ENCODE measurements at places on chromosomes 1 and 21. TPM values are rescaled to one million over a fixed set of nuclear protein-coding genes. Genes with fewer than 3 reads are reported as not detected.

GRCh38 chr1:181397845-181398244 is 85.5 kb upstream of the CACNA1E start:
- DNase-seq = no peak

DNA sequence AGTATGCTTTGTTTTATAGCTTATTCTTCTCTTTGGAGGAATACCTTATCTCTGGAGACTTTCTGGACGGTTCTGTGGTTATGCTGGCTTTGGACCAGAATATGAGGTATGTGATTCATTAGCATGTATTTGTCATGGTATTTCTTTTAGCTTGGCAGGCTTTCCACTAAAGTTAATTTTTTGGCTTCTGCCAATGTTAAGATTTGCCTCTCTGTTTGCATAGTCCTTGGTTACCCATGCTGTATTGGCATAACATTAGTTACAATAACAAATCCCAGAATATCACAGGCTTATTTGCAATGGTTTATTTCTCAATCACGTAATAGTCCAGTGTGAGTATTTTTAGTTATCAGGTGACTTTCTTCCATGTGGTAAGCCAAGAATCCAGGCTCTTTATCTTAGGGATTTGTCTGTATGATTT is 9.7 kb downstream of the ZMPSTE24 start:
- peak; percentile 33 for DNase-seq

- DNase-seq = peak; percentile 28
Measured at GRCh38 chr1:204377800-204378668, 18.3 kb upstream of the PLEKHA6 start.

- no peak for DNase-seq
Measured at GRCh38 chr21:15182731-15183130, 117.9 kb upstream of the NRIP1 start.

DNA sequence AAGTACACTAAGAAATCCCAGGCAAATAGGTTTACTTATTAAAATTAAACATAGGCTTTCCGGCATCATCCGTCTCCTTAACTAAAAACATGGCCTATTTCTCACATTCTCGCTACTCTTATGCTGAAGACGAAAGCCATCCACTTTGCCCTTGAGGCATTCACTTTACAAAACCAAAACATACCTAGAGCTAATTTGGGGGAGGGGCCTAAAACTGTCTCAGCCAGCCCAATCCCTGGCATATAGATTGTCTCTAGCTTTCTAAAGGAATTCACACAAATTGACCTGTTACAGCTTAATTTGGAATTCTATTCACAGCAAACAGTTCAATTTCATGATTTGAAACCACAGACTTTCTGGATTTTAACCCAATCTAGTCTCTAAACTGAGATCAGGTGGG is 34.8 kb downstream of the SLC35D1 start:
- no peak for DNase-seq

GRCh38 chr1:41365772-41366454 is 4.7 kb downstream of the FOXO6 start:
- DNase-seq = no peak

DNA sequence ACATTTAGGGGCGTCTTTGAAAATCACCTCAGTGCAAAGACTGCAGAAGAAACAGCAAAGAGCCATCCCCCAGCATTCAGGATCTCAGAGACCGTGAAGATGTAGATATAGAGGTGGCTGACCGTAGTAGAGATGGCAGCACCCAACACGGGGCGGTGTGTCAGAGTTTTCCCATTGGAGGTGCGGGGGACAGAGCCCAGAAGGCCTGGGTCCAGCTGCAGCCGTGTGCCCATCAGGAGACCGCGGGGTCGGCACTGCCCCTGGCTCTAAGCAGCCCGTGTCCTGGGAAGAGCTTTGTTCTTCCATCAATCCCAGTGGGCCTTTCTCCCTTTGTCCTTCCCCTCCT is 1.1 kb downstream of the GABRD start:
- DNase-seq = no peak

- no peak for DNase-seq
Measured at GRCh38 chr1:3330771-3331245, 123.7 kb upstream of the ARHGEF16 start.

DNA sequence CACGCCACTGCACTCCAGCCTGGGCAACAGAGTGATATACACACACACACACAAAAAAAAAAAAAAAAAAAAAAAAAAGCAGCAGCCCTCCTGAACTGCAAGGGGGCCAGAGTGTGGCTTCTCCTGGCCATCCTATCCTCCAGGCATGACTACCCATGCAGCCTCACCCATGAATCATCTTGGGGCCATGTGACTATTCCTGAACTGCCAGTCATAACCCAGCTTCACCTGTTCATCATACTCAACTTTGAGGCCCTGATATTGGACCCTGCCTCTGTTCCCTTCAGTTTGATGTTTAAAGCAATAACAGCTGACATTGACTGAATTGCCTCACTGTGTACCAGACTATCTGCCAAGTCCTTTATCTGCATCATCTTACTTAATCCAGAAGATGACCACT is 2.8 kb upstream of the HPCAL4 start:
- peak; percentile 26 for DNase-seq

GRCh38 chr1:153745417-153745816 is 17.6 kb downstream of the INTS3 start:
- no peak for DNase-seq

DNA sequence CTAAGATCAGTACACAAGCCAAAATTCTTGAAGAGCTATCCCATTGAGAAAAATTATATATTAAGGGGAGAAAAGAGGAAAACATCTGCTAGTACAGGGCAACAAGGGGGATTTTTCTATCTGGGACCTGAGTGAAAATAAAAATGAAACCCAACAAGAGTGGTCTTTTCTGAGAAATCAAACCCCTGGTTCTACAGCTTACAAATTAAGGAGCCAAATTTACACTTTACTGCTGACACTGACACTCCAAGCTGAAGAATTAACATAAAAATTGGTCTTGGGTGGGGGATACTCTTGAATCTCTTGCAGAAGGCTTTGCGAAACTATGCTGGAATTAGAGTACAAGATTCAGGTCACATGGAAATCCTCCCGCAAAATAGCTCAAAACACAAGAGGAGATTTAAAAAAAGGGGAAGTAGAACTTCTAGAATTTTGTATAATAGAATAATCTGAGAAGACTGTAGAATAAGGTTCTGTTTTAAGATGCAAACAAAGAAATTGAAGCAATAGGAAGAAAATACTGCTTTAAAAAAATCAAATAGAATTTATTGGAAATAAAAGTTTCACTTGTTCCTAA is 32.1 kb upstream of the HSPA13 start:
- no peak for DNase-seq

DNA sequence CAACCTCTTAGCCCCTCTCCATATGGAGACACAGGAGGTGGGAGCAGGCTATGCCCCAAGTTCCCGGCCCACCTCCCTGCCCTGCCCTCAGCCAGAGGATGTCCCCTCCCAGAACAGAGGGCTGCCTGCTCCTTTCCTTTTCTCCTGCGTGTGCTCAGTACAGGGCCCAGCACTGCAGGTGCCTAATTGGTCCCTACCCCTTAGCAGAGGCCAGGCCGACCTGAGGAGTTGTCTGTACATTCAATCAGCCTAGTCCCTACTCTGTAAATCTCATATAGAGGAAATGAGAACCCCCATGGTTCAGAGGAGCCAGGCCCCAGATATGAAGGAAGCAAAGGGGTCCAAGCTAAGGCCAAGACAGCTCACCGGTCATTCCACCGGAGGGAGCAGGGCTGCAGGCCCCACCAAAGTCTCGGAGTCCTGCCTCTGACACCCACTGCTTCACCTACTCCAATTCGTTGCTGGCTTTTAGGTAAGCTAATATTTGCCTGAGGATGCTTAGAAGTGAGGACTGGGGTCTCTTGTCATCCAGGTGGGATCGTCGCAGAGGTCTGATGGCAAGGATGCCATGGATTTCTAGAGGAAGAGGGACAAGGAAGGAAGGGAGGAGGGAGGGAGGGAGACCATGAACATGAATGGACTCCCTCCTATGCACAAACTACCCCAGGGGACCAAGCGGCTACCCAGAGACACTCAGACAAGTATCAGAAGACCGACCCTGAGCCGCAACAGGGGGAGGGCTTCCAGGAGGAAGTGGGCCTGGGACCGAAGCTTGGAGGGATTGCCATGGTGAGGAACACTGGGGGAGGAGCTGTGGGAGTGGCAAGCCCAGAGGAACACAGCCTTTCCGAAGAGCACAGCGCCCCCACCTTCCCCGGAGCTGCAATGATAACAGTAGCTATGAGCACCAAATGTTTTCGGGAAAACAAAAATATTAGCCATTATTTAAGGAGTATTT is 30.4 kb upstream of the FOXO6 start:
- no peak for DNase-seq

- no peak for DNase-seq
Measured at GRCh38 chr1:204313675-204314074, 46.1 kb downstream of the PLEKHA6 start.

GRCh38 chr1:48697066-48697707 is 79.5 kb downstream of the BEND5 start:
- DNase-seq = peak; percentile 52

DNA sequence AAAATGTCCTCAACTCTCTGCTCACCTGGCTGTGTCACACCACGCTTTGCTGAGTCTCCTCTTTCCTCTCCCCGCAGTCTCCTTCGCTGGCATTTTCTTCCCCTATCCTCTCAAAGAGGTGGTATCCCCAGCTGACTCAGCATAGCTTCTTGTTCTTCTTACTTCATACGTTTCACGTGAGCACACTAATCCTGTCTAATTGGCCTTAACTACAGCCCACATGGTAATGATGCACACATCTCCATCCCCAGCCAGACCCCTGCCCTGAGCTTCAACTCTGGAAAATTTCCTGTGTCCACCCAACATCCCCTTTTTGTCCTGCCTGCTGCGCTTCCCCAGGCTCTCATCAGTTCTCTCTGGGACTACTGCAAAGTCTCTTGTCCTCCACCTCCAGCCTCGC is 169.8 kb downstream of the TTLL7 start:
- DNase-seq = peak; percentile 7

GRCh38 chr1:61743431-61743705 is 1.1 kb downstream of the PATJ start:
- DNase-seq = no peak

GRCh38 chr1:59731591-59731990 is 83.2 kb upstream of the HOOK1 start:
- no peak for DNase-seq

- DNase-seq = no peak
Measured at GRCh38 chr1:226349801-226350518, 41.0 kb upstream of the LIN9 start.

GRCh38 chr1:66436378-66437135 is 97.4 kb upstream of the SGIP1 start:
- DNase-seq = peak; percentile 92

- DNase-seq = no peak
Measured at GRCh38 chr1:17688217-17688810, 66.8 kb upstream of the ACTL8 start.

DNA sequence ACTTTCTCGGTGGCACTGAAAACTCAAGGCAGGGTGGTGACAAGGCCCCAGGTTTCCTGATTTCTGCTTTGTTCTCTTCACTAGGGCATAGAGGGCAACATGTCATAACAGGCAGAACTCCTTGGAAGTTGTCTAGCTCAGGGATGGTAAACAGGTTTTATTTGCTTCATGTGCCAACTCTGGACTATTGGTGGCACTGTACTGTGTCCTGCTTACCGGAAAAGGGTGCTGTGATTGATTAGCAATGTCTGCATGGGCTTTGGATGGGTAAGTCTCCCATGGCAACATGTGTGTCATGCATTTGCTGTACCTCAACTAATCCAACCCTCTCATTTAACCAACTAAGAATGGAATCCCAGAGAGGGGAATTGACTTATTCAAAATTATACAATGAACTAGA is 70.7 kb upstream of the USP24 start:
- DNase-seq = peak; percentile 22

GRCh38 chr1:237059244-237059643 is 17.3 kb downstream of the RYR2 start:
- no peak for DNase-seq

- DNase-seq = no peak
Measured at GRCh38 chr21:15644489-15644888, 85.3 kb upstream of the USP25 start.

DNA sequence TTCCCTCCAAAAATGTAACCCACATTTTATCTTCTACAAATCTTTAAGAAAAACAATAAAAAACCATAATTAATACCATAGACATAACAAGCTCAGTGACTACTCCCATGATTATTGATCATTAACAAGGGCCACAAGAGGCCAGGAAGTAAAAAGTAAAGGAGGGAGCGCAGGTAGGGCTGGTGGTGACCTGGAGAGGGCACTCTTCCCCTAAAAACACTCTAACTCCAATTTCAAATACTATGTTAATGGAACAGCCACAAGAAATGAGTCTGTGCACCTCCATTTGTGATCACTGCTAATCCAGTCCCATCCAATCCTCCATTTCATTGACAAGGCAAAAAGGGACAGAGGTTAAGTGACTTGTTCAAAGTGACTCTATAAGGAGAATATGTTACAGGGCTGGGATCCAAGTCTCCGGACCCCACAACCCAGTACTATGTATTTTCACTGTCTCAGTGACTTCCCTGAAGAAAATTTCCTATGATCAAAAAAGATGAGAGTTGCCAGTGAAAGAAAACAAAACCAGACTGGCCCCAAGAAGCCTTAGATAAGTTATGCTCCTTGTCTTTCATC is 41.2 kb upstream of the CFAP298 start:
- DNase-seq = peak; percentile 24

- no peak for DNase-seq
Measured at GRCh38 chr1:14662116-14662515, 63.6 kb downstream of the KAZN start.

DNA sequence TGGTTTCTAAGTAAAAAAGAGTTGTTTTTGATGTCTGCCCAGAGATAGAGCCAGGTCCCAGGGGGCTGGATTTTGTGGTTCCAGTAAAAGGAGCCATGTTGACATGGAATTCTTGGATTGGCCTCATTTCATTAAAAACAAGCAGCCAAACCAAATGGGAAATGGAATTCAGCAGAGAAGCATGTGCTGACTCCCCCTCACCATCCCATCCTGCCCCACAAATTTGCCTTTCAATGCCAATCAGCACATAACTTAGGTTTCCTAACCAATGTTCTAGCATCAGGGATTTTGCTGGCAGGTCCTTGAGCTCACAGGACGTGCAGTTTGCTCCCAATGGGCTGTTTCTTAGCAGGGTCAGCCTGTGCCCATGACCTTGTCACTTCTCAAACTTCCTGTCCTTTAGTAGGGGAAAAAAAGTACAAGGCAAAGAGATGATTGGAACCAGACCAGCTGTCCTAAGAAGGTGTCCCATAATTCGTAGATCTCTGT is 101.5 kb upstream of the GADD45A start:
- DNase-seq = no peak

The OR6F1 gene
- not detected for total RNA-seq

The ALX3 gene
- not detected for total RNA-seq

The PTGS2 gene
- 4.0 TPM for total RNA-seq

The WDR64 gene
- not detected for total RNA-seq

The FCER1G gene
- total RNA-seq = not detected

The CR1 gene
- not detected for total RNA-seq

The PATJ gene
- total RNA-seq = 1.1 TPM

The NTPCR gene
- 41.1 TPM for total RNA-seq

The GPR37L1 gene
- not detected for total RNA-seq

The LAMB3 gene
- total RNA-seq = 423 TPM

The BGLAP gene
- total RNA-seq = not detected

The SPAG17 gene
- not detected for total RNA-seq

The SYNC gene
- 4.8 TPM for total RNA-seq

The RBP7 gene
- not detected for total RNA-seq

The CRYAA gene
- total RNA-seq = not detected

The SPATA17 gene
- 0.93 TPM for total RNA-seq

Data from HT1080 (cell line).